Stimulated activated CD4-positive, alpha-beta T cell treated with anti-CD3 and anti-CD28 coated beads, TNF-alpha, amount 100 ng/mL, for 48 hours (primary cell): ENCODE measurements at places on chromosomes 3 and 15.

GRCh38 chr3:184144505-184144904 is 9.3 kb downstream of the EIF2B5 start:
- DNase-seq = no peak

DNA sequence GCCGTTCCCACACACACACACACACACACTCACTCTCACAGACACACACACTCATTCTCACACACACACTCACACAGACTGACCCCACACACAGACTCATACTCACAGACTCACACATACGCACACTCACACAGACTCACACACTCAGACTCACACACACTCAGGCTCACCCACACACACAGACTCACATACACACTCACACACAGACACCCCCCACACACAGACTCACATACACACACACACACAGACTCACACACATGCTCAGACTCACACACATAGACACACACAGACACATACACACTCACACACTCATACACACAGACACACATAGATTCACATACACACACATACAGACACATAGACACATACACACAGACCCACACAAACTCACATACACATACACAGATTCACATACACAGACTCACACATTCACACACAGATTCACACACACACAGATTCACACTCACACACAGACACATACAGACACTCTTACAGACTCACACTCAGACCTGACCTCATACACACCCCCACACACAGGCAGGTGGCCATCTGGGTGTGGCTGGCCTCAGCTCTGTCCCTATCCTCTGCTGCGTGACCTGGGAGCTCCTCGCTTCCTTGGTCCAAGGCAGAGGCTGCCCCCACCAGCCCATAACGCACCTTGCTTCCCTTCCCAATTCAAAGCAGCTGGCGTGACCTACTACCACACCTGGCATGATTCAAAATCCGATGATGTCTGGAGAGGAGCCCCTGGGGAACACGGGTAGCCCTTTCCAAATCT is 1.9 kb downstream of the C3orf22 start:
- no peak for DNase-seq

DNA sequence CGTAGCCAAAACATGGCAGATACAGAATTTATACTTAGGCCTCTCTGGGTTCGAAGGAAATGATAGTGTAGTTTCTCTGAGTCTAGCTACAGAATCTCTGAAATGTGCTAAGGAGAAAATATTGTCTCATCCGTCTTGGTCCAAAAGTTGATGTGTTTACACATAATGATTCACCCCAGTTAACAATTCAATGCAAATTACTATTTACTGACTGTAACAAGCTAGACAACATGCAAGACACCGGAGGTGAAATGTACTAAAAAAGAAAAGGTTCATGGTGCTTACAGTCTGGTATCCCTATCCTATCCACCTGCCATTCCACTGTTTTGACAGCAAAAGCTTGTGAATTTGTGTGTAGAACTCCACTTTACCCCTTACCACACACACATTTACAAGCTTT is 146.8 kb downstream of the SUCLG2 start:
- no peak for DNase-seq

DNA sequence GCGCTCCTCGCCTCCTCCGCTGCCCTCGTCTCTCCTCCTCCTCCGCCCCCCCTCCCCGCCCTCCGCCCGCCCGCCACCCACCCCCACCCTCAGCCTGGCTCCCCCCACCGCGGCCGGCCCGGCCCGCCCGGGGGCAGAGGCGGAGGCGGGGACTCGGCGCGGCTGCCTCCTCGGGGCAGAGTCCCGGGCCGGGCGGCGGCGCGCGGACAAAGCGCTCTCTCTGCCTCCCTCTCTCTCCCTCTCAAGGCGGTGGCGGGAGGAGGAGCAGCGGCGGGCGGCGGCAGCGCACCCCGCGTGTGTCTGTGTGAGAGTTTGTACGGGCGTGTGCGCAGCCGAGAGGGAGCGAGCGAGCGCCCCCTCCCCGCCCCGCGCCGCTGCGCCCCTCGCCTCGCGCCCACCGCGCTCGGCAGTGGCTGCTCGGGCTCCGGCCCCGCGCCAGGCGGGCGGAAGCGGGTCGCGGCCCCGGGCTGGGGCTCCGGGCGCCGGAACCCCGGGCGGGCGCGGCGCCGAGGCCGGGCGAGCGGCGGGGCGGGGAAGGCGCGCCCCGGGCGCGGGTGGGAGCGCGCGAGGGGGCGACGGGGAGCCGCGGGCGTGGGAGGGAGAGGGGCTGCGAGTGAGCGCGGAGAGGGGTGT is at the start of gene IGF2BP2:
Gene IGF2BP2 (minus strand): TSS at position 37 of the 633 bp plus-strand sequence. CDS start 82 bp downstream, outside the sequence.
- peak; percentile 42 for DNase-seq

DNA sequence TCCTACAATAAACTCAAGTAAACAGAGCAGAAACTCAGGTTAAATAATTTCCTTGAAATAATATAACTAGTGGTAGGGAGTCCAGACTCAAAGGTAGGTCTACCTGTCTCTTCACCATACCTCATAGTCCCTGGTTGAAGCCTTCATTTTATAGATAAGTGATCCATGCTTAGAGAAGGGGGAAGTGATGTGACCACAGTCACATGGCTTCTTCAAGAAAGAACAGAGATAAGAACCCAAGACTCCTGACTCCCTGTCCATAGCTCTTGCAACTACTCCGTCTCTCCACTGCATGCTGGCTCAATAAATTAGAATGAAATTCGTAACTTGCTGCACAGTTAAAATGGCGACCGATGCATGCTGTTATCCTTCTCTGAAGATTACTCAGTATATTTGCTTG is 11.0 kb upstream of the C15orf61 start:
- no peak for DNase-seq

DNA sequence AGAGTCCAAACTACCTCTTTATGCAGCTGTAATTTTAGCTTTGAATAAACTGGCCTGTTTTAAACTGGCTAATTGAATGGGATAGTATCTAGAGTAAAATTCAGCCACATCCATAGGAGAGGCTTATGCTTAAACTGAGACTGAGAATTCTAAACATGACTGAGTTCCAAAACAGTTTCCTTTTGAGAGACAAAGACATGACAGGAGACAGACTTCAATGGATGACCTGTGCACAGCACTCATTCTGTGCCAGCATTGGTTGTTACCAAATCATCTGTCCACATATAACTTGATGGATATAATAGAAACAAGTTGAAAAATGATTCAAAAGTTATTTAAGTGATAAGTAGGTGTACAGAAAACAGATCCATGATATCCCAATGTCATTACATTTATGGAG is 20.9 kb downstream of the IL12A start:
- DNase-seq = no peak

GRCh38 chr3:68007621-68008226 is 353.3 kb upstream of the SUCLG2 start:
- DNase-seq = no peak

DNA sequence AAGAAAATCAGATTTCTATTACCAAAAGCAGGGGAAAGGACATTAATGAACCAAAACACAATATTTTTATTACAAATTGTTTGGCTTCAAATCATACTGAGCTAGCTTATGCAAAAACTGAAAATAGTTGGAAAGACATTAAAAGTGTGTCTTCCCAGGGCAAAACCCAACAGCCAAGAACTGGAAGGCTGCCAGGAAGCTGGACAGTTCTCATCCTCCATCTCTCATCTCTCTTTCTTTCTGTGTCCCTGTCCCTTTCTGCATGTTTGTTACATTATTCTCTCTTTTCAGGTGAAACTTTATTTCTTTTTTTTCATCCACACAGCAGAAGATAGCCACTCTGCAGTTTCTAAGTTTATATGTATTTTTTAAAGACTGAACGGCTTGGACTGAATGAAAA is 41.1 kb upstream of the SNTN start:
- no peak for DNase-seq

GRCh38 chr15:85003593-85004312 is 22.1 kb downstream of the PDE8A start:
- DNase-seq = no peak

- DNase-seq = no peak
Measured at GRCh38 chr3:156834435-156834834, 8.3 kb downstream of the LEKR1 start.

- DNase-seq = no peak
Measured at GRCh38 chr15:52095597-52096262, 16.8 kb downstream of the BCL2L10 start.

GRCh38 chr15:67944010-67944641 is 104.3 kb upstream of the RNU6-1 start:
- DNase-seq = no peak

DNA sequence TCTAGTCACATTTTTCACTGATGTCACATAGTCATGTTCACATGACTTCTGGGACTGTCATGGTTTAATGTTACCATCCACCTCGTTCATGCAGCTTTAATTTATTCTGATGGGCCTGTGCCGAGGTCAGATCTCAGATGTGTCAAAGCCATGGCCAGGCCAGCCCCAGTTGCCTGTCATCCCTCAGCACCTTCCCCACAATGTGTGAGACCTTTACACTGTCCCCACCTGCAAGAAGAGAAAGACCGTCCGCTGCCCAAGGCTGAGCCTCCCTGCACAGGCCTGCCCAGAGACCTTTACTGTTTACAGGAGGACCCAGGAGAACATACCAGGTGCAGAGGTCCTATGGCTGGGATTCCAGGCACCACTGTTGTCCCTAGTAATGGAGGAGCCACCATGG is 12.8 kb upstream of the KLF15 start:
- DNase-seq = no peak

DNA sequence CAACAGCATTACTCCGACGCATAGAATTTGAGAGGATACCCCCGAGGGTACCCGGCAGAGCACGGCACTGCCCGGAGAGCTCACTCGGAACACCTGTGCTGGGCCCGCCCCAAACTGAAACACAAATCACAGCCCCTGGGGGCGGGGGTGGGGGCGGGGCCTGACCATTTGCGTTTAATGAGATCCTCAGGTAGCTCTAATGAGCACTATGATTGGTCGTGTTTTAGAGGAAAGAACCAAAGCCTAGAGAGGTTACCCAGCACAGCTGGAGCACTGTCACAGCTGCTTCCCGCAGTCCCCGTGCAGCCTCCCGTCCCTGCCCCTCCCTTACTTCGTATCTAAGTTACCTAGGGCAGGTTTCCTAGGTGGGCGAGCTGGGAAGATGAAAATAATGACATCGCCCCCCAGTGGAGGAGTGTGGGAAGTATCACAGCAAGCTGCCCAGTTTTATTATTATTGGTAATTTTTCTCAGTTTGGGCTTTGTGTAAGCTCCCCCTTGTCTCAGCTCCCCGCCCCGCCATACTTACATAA is 187.1 kb downstream of the PDE8A start:
- peak; percentile 10 for DNase-seq

DNA sequence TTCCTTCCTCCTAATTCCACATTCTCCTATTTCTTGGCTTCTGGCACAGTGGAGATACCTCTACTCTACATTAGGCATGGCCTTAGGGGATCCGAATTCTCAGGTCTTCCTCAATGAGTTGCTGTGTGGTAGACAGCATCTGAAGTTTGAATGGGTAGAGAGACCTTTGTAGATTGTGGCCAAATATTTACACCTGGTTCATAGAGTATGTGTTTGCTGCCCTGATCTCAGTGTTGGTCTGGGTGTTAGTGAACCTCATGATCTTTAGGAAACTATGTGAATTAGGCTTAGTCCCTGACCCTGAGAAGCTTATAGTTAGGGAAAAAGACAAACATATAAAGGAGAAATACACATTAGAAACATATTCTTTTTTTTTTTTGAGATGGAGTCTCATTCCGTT is 75.8 kb downstream of the LPP start:
- no peak for DNase-seq

DNA sequence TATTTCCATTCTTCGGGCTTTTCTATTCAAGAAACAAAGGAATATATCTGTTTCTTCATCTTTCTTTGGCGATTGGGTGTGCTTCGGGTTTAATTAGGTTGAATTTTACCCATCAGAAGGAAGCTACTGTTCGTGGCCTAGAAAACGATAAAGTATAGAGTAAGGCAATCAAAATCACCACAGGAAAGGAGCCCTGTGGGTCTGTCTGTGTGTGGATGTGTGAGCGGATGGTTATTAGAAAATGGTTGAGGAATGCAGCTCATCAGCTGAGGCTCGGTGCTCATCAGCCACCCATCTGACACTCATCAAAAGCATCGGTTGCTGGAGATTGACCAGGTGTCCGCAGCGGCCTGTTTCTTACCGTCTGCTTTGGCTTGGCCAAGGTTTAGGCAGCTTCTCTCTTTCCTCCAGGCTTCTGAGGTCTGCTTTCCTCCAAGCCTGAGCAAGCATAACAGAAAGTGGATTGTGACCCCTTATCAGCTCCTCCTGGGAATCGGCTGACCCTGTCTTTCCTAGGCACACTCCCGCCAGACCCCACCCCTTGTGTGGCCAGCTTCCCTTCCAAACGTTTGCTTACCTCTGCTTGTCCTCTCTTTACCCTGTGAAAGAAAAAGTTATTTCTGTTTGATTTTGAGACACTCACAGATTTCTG is 17.6 kb upstream of the ISLR start:
- DNase-seq = no peak

DNA sequence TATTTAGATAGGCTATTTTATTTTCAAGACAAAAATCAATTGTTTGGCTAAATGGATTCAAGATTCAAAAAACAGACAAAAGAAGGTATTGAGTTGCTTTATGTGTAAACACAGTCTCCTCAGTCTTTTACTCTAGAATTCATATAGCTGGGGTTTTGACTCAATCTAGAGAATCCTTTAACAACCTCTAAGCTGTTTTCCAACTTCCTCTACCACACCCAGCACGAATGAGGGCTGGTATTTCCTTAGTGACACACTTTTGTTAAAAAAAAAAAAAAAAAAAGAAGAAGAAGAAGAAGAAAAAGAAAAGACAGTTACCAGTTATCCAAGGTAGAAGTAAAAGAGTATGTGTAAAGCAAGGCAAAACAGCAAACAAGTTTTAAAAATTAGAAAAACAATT is 732.8 kb upstream of the GOLIM4 start:
- no peak for DNase-seq

DNA sequence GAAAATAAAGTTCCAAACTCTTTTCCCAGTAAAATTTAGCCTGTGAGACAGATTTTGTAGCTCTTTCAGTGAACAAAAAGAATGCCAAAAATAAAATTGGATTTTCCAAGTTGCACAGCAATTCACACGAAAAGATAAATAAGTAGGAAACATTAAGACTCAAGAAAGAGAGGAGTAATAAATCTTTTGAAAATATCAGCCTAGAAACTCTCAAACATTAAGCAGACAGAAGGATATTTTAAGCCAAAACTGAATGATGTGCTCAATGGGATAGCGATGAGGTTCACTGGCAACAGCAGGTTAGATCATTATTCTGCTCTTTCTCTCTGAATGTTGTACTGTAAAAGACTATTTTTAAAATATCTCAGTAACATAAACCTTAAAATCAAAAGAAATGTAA is 115.0 kb downstream of the STAG1 start:
- DNase-seq = no peak

GRCh38 chr3:23182996-23183513 is 20.1 kb upstream of the UBE2E2 start:
- DNase-seq = no peak

DNA sequence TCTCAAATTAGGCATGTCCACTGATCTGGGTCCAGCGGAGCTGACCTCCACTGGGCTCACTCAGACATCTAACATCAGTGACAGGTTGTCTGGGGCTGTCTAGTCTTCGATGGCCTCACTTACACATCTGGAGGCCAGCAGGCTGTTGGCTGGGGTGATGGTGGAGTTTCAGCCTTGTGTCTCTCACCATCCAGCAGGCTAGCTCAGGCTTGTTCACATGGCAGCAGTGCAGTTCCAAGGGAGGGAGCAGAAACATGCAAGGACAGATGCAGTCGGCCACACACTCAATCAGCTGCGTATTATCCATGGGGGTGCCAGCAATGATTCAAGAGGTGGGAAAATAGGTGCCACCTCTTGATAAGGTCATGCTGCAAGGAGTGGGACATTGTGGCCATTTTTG is 292.5 kb downstream of the SHQ1 start:
- no peak for DNase-seq
